NCI-H1436 treated with DMSO at 0.1 percent for 48 hours (cell line): ENCODE measurements at places on chromosomes 5 and 9.
A peak's percentile ranks its signal among the peaks of the same experiment; 100 is the strongest.

- peak; percentile 90 for DNase-seq
Observed at GRCh38 chr5:147782110-147783028, at the start of gene JAKMIP2. JAKMIP2 (minus strand) TSS chr5:147782728; CDS start chr5:147671806, 110,922 bp downstream.

DNA sequence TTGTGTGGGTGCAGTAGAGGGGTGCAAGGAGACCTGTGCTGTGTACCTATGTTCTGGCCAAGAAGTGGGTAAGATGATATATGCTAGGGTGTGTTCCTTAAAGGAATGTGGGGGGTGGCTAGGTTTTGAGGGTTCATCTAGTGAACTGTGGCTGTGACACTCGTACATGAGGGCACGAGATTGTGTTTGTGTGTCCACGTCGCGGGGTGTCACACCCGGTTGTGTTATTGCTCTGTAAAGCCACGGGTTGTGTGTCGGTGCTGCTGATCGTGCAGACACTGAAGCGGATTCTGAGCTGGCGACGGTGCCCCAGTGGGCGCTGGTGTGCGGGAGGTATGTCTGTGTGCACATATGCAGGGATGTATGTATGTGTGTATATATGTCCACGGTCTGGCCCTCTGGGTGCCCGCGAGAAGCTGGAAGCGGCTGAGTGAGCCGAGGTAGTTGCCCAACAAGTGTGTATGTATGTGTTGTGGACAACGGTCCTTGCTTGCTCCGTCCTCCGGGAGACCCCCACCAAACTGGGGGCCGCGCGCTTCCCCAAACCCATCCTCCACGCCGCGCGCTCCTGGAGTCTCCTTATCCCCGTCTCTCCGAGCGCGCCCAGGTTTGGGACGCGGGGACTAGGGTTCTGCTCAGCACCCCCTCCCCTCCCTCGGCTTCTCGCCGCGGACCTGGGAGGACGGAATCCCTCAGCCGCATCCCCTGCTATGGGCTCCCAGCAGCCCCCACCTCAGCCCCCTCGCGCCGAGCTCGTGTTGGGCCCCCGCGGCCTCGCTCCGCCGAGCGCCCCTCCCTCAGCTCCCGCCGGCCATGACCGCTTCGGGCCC lies 639 bp downstream of the PCDH1 start:
- no peak for DNase-seq

GRCh38 chr9:112747094-112747493 lies 3.5 kb upstream of the SNX30 start:
- DNase-seq, result no peak

DNA sequence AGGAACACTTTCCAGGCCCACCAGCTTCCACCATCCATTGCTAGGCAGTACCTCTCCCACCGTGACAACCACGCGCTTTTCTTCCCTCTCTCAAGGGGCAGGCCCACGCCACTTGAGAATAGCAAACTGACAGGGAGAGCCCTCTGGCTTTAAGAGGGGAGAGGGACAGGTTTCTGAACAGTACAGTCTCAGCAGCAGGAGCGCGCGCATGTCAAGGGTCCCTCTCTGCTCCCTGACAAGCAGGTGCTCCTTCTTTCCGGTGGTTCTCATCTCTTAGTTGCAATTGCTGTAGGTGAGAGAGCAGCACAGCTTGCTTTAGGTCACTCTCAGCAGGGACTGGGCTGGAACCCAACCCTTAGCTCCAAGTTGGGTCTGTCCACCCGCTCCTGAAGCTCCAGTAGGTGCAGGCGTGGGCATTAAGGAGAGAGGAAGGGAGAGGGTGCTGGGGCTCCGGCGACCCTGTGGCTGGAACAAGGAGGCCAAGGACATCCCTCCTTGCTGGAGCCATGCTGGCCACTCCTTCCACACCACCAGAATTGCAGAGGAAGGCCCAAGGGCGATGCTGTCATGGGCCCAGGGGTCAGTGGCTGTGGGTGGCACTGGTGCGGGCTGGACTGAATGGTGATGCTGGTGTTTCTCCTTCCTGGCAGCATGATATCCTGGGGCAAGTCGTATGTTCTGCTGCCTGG lies 9.0 kb upstream of the PHF2 start:
- no peak for DNase-seq

GRCh38 chr9:81984928-81985327 lies 3.6 kb upstream of the SPATA31D1 start:
- no peak for DNase-seq

GRCh38 chr5:111984044-111984443 lies 227.1 kb upstream of the NREP start:
- DNase-seq, result no peak

DNA sequence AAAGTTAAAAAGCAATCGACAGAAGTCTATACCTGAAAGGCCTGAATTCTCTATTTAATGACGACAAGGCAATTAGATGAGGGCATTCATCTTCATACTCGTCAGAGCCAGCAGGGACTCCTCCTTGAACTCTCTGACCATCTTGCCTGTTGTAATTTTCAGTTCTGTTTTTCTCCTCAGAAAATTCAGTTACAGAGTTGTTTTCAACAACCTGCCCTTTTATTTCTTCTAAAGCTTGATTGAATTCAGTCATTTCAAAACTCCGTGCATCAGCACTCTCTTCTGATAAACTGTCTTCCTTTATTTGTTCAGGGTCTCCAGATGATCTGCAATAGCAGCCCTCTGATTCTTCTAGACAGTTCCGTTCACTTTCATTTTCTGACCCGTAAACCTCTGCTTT lies 15.6 kb downstream of the RIOK2 start:
- no peak for DNase-seq

DNA sequence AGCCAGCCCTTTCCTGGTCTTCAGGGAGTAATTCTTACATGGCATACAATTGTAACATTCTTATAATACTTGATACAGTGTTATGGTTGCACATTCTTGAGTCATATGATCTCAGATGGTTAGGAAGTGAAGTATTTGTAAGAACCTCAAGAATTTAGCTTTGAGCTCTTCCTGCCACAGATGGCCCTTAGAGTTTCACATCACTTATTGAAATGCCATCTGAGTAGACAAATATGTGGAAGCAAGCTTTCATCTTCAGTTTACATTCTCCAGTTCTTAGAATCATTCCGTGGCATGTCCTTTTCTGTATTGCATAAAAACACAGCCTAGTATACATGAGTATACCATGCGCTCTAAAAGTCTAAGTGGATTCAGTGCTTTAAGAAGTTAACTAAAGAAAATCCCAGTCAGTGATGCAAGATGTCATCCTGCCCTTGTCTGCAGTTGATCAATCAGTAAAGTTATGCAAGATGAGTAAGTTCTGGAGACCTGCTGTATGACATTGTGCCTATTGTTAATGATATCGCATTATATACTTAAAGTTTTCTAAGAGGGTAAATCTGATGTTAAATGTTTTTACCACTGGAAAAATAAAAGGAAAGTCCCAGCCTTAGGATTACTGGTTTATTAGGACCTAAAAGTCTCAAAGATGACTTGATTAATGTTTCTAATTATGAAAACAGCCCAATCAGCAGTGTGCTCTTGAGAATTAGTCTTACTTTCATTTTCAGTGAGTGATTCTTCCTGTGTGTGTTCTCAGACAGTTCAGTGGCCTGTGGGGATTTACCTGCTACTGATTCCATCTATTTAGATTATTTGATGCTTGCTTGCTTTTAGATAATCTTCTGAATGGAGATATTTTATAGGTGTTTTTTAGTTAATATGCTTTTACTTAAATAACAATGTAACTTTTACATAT lies 29.4 kb downstream of the RHOBTB3 start:
- DNase-seq, result no peak

- DNase-seq, result no peak
Observed at GRCh38 chr9:17322882-17323864, 188.3 kb downstream of the CNTLN start.
